Astrocyte of the spinal cord (primary cell): ENCODE measurements at places on chromosomes 12 and 14.
A peak's percentile ranks its signal among the peaks of the same experiment; 100 is the strongest.

GRCh38 chr14:71705460-71705859 lies 226.8 kb upstream of the RGS6 start:
- DNase-seq: no peak

DNA sequence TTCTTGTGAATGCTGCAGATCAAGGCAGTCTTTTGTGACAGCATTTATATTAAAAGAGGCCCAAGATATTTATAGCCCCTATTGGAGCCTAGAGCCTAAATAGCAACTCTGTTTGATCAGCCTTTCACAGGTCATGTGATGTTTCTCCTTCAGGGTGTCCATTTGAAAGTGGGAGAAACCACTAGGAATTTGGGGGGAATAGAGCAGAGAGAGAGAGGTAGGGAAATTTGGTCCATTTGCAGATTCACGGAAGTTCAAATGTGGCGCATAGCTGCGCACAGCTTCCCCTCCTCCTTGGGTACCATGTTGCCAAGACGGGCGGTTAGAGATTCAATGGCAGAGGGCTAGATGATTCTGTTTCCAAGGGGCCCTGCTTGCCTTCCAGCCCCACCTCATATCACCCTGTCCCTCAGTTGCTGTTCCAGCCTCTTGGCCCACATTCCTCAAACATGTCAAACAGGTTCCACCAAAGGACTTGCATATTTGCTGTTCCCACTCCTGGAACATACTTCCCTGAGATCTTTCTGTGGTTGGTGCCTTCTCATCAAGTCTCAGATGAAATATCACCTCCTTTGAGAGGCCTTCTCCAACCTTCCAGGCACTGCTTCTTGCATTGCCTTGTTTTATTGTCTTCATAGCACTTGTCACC lies 220.8 kb downstream of the CHST11 start:
- DNase-seq: no peak

DNA sequence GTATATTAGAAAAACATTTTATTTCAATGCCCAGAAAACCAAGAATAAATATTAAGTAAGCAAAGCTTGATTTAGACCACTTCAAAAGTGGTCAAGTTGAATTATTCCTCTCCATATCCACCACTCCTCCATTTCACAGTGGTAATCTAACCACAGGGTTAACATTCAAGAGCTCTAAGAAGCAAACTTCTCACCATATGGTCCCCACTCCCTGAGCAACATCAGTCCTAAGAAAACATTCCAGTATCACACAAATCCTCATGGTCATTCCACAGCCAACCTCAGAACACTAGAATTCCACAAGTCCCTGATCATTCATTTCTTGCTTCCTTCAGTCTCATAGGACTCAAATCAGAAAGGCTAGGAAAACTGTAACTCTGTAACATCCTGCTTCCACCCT lies 47.9 kb downstream of the ST8SIA1 start:
- peak; percentile 97 for DNase-seq

DNA sequence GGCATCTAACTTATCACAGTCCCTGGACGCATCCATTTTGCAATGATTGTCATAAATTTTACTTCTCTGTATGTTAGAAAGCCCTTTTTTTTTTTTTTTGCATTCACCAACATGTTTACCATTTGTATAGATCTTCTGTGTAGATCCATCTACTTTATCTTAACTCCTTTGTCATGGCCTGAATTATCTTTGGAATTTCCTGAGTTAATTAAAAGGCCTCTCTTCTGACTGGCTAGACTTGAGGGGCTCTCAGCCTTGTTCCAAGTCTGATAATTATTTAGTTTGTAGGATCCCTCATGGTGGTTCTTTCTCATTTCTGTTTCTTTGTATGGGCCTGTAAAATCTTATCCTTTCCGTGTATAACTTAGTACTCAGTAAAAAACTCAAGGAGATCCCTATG lies 387.0 kb downstream of the C12orf50 start:
- DNase-seq: no peak

DNA sequence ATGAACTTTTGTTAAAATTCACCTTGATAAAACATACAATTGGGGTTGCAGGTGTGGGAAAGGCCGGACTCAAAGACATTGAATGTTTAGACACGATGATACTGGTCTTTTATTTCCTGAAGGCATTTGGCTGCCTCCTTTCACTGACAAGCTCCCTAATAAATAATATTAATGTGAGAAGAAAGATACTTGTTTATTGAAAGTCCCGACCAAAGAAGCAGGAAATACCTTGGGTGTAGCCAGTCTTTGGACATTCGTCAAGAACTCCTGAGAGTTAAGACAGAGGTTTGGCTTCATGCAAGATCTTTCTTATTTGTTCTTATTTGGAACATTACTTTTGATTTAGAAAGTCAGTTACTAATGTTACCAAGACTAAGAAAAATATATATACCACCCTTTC lies 1133.8 kb upstream of the SEL1L start:
- no peak for DNase-seq

DNA sequence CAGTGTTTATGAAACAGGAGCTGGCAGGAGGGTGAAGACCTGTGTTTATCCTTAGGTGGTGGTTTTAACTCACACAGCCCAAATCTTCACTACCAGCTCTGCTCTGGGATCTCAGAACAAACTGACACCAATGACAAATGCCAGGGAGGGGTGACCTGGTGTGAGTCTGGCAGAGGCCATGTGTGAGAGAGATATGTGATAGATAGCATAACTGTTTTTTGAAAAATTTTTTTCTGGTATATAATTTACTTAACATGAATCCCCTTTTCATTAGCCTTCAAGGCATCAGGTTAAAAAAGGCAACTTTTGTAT lies 51.5 kb downstream of the SLC38A4 start:
- DNase-seq: no peak
